GM23248 (cell line): ENCODE measurements at places on chromosomes 2 and 18.

DNA sequence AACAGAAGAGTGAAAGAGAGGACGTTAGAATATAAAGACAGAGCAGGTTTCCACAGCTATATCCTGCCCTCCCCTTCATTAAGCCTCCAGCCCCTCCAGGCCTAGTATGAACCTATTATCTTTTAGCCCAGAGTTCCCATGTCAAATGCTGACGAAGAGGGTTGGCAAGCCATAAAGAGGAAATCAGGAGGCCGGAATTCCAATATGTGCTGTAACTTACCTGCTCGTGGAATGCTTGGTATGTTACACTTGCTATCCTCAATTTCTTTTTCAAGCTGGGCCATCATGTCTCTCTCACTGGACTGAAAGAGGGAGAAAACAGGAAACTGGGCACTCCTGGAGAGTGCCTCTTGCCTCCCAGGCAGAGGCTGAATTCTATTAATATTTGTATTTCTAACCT, 264.1 kb downstream of the TRIB2 start:
- no peak for DNase-seq

DNA sequence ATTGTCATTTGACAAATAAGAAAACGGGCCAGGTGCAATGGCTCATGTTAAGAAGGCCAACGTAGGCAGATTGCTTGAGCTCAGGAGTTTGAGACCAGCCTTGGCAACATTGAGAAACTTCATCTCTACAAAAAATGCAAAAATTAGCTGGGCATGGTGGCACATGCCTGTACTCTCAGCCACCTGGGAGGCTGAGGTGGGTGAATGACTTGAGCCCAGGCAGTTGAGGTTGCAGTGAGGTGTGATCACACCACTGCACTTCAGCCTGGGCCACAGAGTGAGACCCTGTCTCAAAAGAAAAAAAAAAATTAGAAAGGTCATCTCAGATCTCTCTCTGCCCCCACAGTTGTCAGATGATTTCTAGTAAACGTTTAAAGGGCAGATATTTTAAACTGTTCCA, 4.4 kb downstream of the SESTD1 start:
- DNase-seq, result no peak

- DNase-seq, result no peak
Observed at GRCh38 chr2:149261692-149262091, 68.7 kb upstream of the LYPD6 start.

- DNase-seq, result peak; percentile 53
Observed at GRCh38 chr2:71704131-71704561, 250.8 kb downstream of the DYSF start.

DNA sequence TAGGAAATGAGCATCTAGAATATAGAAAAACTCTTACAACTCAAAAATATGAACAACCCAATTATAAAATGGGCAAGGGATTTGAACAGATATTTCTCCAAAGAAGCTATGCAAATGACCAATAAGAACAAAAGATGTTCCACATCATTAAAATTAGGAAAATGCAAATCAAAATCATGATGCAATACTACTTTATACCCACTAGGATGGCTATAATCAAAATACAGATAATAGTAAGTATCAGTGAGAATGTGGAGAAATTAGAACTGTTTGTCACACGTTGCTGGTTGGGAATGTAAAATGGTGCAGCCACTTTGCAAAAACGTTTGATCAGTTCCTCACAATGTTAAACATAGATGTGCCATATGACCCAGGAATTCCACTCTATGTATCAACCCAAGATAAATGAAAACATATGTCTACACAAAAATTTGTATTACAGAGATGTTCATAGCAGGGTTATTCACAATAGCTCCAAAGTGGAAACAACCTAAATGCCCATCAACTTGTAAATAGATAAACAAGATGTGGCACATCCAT, 558.4 kb downstream of the SLC4A3 start:
- DNase-seq, result no peak

DNA sequence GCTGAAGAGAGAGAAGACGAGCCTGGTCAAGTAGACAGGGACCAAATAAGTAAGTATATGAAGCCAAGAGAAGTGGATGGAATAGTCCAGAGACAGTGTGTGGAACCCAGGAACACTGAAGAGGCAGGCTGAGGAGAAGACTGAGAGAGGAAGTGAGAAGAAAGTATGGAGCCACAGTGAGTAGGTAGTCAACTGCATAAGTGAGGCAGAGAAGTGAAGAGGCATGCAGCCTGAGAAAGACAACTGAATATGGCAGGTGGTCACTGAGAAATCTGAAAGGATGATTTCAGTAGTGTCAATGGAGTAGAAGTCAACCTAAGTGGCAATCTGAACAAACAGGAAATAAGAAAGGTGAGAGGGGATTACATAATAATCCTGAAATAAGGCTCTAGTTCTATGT, 55.4 kb downstream of the CWC22 start:
- DNase-seq, result no peak

GRCh38 chr2:163345795-163346573, 389.8 kb downstream of the FIGN start:
- peak; percentile 69 for DNase-seq

DNA sequence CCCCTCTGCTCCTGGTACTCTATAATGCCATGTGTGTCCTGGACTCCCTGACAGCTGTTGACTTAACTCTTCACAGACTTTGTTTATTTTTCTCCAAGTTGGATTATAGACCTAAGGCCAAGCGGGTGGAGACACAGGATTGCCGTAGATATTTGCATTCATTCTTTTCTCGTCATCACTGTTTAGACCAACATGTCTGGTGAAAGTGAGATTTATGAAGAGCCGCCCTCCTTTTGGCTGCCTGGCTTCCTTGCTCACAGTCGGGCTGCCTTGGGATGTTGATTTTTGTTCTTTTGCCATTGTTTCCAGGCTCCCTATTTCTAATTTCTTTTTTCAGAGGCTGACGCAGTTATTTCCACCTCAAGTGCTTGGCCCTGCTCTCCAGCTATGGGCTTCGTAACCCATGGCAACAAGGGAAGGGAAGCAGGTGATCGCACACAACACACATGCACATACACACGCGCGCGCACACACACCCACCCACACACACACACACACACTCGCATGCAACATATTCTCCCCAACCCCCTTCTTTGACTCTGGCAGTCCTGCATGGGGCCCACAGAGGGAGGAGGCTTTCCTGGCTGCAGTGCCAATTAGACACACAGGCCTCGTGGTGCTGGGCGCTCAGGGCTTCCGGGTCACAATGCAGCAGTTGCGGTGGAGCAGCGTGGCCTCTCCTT, 296.5 kb downstream of the MTX2 start:
- DNase-seq, result no peak

DNA sequence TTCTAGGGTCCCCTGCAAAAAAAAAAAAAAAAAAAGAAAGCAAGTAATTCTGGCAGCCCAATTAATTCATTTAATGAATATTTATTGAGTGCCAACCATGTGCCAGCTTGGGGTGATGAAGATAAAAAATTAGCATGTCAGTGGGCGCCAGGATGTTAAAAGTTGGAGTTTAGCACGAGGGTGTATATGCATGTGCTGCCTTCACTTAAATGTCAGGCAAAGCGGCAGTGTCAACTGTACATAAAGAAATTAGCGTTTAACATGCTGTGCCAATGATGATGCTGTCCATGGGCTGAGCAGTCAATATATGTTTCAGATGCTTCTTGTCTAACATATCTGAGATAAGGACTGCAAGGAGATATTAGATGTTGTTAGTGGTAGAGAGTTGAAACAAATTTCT, 49.5 kb downstream of the ASAP2 start:
- no peak for DNase-seq

DNA sequence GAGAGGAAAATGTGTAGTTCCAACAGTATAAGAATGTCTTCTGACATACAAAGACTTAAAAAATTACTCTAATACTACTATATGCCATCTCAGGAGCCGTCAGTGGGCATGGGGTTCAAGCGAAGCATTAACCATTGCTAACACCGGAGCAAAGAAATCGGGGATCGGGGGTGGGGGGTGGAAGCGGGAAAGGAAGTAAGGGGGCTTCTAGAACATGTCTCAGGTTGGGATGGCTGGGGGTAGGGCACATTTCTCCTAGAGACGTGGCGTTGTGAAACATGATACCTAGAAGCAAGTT, 702 bp downstream of the LMAN1 start:
- DNase-seq, result peak; percentile 77

- DNase-seq, result no peak
Observed at GRCh38 chr18:31255953-31256352, 62.0 kb upstream of the DSG1 start.

GRCh38 chr18:69944436-69944835, 3.2 kb downstream of the CD226 start:
- DNase-seq, result no peak

DNA sequence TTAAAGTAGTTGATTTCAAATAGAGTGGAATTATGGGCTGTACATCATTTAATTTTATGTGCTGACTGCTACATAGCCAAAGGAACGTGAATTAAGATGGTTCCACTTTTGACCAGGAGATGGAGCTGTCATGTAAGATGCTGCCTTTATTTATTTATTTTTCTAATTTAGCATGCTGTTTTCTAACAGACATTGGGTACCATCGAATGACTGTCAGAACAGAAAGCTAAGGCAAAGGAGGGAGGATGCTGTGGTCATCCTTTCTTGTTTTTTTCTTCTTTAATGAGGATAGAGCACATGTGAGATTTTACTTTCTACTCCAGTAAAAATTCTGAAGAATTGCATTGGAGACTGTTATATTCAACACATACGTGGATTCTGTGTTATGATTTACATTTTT, at the start of gene SCN2A:
Gene SCN2A (plus strand): TSS at position 185 of the 400 bp plus-strand sequence. CDS start 56,410 bp downstream, outside the sequence.
- DNase-seq, result peak; percentile 67

GRCh38 chr2:100140582-100140981, 1.8 kb downstream of the AFF3 start:
- DNase-seq, result no peak

DNA sequence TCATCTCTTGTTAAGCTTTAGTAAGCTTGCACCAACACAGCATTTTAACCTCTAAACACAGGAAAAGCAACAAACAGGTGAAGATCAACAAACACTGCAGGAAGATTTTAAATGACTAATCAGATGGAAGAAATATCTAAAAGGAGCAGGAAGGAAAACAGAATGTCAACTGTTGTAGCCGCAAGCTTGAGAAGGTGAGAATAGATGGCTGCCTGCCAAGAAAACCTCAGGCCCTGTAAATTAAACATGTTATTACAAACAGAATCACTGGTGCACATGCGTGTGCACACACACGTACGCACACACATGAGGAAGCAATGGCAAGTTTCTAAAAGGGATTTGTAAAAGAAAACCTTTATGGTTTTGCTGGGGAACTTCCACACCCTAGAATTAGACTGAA, 257.8 kb upstream of the GALNT5 start:
- no peak for DNase-seq

DNA sequence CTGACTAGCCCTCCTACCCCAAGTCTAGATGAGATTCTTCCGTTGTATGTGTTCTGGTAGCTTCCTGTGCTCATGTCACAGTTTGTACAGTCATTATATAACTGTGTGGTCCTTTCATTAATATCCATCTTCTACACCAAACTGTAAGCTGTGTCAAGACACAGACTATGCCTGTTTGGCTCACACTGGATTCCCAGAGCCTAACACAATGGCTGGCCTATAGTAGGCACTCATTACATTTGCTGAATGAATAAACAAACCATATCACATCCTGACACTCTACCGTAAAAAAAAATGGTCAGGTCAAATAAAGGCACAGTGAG, 72.6 kb downstream of the ANKRD44 start:
- no peak for DNase-seq

- DNase-seq, result no peak
Observed at GRCh38 chr18:73258375-73259087, 390.7 kb upstream of the NETO1 start.

GRCh38 chr2:238684362-238685326, 163.2 kb upstream of the TWIST2 start:
- peak; percentile 99 for DNase-seq

- no peak for DNase-seq
Observed at GRCh38 chr2:239245872-239246721, 154.7 kb downstream of the HDAC4 start.

DNA sequence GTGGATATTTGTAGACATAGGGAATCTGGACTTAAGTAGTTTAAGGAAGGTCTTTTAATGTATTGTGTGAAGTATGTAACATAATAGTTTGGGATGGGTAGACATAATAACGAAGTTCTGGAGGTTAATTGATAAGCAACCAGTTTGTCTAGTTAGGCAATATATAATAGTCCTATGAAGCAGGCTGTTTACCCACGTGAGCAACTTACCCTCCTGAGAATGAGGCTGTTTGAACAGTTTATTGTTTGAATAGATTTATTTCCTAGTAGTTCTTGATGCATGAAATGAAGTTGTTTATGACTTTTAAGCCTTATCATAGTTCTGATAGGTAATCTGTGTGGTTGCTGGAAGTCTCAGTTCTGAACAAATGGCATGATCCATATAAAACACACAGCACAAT, 361.5 kb downstream of the GALNT13 start:
- no peak for DNase-seq

DNA sequence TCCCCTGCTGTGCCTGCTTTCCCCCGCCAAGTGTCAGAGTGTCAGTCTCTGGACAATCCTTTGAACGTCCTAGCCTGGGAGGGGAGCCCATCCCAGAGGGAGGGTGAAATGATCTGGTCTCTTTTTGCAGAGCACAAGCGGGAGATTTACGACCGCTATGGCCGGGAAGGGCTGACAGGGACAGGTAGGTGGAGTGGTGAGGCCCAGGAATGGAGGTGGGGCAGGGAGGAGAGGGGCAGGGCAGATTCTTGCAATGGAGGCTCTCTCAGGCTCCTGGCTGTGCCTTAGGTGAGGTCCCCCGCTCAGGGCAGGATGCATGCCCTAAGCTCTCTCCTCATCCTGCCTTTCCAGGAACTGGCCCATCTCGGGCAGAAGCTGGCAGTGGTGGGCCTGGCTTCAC, 2.4 kb downstream of the DNAJB2 start:
- no peak for DNase-seq

DNA sequence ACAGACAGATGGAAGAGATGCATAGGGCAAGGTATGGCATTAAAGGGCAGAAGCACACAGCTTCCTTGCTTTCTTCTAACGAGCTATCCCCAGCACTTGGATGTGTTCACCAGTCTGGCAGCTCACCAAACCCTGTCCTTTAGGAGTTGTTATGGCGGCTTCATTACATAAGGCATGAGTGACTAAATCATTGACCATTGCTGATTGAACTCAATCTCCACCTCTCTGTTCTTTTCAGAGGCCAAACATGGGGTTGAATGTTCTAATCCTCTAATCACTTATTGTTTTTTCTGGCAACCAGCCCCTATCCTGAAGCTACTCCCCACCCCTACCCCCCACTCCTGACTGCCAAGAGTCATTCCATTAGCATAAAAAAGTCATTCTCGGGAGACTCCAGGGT, 301.8 kb downstream of the XIRP2 start:
- DNase-seq, result peak; percentile 69

DNA sequence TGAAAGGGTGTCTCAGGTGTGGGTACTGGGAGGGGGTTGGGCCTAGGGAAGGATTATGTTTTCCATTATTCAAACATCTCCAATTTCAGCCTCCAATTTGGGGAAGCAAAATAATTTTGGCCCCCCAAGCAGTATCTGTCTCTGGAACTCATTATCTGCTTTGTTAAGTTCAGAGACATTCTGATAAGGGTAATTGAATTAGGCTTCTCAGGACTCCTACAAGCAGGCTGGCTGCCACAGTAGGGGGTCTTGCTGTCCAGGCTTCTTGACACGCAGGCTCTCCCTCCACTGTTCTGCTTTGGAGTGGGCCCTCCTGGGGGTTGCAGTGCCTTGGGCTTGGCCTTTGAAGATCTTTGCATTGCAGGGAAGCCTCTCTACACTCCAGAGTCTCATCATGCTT, 108.1 kb upstream of the SIX2 start:
- no peak for DNase-seq

- DNase-seq, result peak; percentile 92
Observed at GRCh38 chr18:48621240-48621639, 82.4 kb downstream of the CTIF start.
